ENCODE measurements at places on chromosomes 5 and 9.

DNA sequence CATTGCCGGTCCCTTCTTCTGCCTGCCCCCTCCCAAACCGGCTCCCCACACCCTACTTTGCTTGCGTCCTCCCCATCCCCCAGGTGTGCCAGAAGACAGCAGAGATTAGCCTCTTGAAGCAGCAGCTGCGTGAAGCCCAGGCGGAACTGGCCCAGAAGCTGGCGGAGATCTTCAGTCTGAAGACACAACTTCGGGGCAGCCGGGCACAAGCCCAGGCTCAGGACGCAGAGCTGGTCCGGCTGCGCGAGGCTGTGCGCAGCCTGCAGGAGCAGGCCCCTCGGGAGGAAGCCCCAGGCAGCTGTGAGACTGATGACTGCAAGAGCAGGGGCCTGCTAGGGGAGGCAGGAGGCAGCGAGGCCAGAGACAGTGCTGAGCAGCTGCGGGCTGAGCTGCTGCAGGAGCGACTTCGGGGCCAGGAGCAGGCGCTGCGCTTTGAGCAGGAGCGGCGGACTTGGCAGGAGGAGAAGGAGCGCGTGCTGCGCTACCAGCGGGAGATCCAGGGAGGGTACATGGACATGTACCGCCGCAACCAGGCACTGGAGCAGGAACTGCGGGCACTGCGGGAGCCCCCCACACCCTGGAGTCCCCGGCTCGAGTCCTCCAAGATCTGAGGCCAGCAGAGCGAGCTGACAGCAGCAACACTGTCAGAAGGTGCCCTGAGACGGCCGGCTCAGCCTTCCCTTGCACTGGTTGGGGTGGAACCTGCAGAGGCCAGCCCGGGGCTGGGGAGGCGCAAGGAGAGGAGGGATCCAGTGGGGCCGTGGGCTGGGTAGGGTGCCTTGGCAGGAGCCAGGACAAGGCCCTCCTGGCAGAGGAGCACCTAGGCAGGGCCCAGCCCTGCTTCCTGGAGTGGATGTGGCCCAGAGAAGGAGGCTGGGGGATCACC lies 8.3 kb downstream of the N4BP3 start:
- no peak for DNase-seq

GRCh38 chr5:31193116-31193515 lies 370 bp upstream of the CDH6 start:
- no peak for DNase-seq

GRCh38 chr5:122112733-122113558 lies 16.4 kb upstream of the ZNF474 start:
- no peak for DNase-seq

- DNase-seq: no peak
Observed at GRCh38 chr9:132908635-132909034, 29.9 kb downstream of the SPACA9 start.

DNA sequence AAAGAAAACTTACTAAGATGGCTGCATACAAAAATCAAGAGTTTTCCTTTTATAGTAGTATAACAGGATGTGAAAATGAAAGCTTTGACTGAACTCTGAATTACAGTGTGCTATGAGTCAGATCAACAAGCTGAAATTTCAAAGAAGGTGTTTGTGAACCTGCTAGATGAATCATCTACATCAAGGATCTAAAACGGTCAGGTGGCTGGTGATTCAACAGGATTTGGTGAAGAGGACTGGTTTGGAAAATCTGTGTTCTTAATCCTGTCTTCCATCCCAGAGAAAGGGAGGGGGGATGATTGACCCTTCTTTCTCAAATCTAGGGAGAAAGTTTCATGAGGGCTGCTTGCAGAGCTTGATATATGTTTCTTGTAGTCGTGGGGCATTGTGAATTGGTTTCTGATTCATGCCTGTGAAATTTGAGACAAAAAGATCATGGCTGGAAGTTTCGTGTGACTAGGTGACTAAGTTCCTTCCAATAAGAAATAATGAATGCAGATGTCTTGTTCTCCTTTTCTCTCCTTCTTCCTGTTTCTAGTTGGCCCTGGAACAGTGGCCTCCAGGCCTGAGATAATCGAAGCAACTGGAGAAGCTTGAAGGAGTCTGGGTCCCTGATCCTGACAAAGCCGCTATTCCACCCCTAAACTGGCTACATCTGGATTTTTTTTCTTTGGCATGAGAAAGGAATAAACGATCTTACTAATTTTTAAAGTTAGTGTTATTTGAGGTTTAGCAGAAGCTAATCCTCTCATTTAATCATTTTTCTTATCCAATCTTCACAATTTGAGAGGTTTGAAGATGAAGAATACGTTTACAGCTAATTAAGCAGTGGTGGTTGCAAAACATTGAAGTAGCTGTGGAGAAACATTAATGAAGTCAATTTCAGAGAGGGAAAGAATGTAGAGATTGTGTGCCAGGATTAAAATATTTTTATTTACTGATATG lies 67.2 kb downstream of the MRPS30 start:
- peak; percentile 1 for DNase-seq

DNA sequence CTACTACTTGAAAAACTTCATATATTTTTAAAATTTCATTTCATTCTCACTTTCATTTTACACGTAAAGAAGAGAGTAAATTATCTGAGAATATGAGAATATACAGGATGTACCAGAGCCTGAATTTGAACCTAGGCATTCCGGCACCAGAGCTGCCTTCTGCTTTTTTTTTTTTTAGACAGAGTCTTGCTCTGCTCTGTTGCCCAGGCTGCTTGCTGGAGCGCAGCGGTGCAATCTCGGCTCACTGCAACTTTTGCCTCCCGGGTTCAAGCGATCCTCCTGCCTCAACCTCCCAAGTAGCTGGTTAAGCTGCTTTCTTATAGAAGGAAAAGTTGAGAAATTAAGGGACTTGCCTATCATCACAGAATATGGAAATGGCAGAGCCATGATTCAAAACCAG lies 540.1 kb downstream of the EBF1 start:
- DNase-seq: no peak

DNA sequence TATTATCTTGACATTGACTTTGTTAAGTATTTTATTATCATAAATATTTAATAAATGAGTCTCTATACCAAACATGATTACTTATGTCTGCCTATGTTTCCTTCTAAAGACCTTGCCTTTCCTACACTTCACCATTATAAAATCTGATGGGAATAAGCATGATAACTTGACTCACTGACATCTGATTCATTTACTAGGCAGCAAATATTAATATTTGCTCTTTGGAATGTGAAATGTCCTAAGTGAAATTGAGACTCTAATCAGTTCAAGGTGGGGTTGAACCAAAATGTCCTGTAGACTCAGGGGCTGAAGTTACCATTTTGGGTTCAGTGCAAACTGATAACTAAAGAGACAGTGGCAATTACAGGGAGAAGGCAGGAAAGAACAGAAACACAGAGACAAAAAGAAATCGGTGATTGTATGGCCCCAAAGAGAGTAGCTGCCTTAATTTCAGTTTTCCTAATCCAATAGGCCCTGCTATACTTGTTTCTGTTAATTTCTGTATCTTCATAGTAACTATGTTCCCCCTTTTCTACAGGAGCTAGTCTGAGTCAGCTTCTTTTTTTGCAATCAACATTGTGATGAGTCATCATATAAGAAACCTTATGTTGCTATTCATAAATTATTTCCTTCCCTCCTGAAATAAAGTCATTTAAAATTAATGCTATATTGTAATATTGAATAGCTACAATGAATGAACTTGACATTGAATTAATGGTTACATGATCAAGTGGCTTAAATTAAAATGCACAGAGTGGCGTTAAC lies 296.8 kb downstream of the PDE4D start:
- no peak for DNase-seq

GRCh38 chr5:8136271-8136670 lies 267.3 kb downstream of the MTRR start:
- DNase-seq: no peak

DNA sequence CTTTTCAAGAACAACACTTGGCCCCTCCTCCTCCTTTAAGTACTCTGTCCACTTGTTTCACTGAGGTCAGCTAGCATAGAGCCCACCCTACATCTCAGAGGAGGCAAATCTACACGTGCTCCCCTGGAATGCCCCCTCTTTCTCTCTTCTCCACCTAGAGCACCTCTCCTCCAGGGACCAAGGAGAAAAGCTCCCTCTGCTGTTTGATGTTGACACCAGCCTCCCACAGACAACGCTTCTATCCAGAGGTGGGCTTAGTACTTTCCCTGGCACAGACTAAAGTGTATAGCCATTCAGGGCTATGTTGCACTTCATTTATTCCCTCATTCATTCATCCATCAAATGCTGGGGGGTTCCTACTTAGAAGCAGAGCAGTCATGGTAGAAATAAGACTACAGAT lies 68.2 kb upstream of the TAF1L start:
- DNase-seq: no peak

DNA sequence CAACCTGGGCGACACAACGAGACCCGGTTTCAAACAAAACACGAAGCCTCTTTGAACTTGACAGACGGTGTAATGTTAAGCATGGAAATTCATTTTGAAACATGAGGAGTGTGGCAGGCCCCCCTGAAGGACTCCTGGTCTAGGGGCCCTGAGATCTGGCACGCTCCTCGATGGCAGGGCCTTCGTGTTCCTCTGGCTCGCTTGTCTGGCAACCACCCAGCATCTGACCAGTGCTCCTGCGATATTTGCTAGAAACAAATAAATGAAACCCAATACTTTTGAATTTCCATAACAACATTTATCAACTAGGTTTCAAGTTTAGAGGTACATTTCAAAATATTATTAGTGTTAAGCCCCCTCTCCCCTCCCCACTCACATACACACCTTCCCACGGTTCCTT lies 193.0 kb downstream of the ERCC6L2 start:
- no peak for DNase-seq

DNA sequence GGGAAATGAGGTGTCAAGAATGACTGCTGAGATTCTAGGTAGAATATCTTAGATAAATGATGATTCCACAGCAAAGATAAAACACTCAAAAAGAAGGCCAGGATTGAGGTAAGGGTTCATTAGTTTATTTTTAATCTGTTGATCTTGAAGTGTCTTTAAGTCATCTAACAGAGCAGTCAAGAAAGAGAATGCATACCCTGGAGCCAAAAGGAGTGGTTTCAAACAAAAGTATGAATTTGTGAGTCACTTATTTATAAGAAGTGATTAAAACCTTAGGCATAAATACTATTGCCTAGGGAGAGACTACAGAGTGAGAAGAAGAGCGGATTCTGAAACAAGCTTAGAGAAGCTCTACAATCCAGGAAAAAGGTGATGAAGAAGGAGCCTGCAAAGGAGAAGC lies 541.0 kb downstream of the DTWD2 start:
- no peak for DNase-seq

GRCh38 chr9:14180093-14180959 lies 133.6 kb downstream of the NFIB start:
- DNase-seq: no peak

DNA sequence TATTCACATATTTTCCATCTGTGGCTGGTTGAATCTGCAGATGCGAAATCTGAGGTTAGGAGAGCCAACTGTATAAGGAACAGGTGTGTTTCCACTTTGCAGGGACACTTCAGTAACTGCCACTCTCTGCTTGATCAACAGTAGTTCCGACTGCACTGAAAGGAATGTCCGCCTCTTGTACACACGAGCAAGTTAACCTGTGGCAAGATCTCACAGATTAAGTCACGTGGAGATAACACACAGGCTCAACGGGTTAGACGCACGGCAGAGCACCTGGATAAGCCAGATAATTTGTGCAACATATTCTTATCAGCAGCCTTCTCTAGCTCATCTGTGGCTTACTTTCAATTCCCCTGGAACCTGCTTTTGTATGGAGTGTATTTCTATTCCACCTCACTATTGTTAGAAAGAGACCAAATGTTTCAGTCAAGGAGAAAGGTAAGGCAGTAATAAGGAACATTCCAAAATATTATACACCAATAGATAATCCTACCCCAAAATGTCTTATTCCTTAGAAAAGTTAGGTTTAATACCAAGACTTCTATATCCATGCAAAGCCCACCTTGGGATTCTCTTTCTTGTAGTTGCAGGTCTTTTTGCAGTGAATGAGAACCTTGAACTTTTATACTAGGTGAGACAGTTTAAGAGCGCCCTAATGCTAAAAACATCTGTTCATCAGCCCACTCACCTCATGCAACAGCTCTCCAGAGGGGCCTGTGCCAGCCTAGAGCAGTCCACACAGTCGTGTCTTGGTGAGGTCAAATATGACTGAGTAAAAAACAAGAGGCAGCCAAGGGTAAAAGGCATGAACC lies 6.5 kb upstream of the C9 start:
- DNase-seq: no peak

- no peak for DNase-seq
Observed at GRCh38 chr5:16916262-16916878, 19.7 kb downstream of the MYO10 start.

DNA sequence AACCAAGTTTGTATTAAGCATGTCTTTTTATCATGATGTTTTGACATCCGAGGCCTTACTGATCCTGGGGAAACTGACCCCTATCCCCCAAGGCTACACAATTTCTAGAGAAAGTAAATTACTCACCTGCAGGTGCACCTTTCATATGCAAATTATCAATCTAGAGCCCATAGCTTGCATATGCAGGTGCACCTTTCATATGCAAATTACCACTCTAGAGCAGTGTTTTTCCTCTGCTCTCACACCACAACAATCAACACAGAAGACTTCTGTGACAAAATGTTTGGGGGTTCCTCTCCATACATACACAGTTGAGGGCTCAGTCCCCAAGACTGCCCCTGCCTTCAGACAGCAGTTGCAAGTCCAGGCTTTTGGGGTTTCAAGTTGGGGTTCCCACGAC lies 203.7 kb upstream of the RORB start:
- DNase-seq: no peak

DNA sequence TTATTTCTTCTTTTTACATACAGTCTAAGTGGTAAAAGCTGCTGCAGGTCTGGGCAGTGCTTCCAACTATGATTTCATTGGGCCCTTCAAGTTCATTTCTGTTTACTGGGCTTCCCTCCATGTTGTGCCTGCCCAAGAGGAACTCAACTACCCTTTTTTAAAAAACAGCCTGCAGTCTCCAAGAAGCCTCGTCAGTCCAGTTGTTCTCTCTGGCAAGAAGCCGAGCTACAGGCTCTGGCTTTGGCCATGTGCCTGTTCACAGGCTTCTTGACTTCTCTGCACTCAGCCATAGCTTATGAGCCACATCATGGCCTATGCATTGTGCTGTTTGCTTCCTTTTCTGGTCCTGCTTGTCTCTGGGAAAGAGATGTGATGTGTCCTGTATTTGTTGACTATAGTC lies 119.7 kb upstream of the PJA2 start:
- DNase-seq: no peak

- no peak for DNase-seq
Observed at GRCh38 chr5:95786821-95787418, 35.6 kb downstream of the GLRX start.

GRCh38 chr9:133788819-133789717 lies 50.9 kb upstream of the SARDH start:
- no peak for DNase-seq

Data from stimulated activated CD4-positive, alpha-beta T cell treated with anti-CD3 and anti-CD28 coated beads, Interleukin-1b, Interleukin-23, amount 100 ng/mL, for 4 hours (primary cell).